ENCODE measurements at places on chromosomes 11 and 22.

GRCh38 chr22:20952544-20953341 lies 14.3 kb upstream of the AIFM3 start:
- DNase-seq = no peak

DNA sequence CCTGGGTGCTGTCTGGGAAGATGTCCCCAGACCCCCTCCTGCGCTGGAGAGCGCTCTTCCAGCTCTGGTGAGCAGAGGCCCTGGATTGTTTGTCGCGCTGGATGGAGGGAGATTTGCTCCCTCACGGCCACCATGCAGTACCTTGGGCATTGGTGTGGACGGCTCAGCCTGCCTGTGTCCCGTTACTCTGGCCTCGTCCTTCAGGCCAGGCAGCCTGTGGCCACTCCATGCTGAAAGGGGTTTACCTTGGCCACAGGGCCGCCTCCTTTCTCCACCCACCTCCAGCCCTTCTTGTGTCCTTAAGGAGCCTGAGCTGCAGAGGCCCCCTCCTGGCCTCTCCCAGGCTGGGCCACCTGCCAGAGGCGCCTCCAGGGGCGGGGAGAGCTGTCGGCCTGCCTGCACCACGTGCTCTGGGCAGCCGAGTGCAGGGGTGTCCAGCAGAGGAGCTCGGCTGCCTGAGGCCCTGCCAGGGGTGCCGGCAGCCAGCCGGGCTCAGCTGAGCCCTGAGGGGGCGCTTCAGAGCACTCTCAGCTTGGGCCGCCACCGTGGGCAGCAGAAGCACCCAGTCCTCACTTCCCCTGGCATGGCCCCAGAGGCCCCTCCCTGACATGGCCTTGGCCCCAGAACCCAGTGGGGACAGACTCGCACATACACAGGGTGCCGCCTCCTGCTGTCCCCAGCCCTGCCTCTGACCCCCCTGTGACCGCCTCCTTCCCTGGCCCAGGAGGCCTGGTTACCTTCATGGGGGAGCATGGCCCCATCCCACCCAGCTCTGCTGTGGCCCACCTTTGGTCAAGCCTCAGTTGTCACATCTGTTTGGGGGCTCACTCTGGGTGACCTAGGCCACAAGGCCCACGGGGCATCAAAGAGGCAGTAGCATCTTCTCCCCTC lies 3.4 kb downstream of the CCND1 start:
- no peak for DNase-seq

GRCh38 chr11:94785509-94785908 lies 17.4 kb downstream of the AMOTL1 start:
- DNase-seq = no peak

- no peak for DNase-seq
Measured at GRCh38 chr22:37509059-37509860, 10.0 kb downstream of the CARD10 start.

DNA sequence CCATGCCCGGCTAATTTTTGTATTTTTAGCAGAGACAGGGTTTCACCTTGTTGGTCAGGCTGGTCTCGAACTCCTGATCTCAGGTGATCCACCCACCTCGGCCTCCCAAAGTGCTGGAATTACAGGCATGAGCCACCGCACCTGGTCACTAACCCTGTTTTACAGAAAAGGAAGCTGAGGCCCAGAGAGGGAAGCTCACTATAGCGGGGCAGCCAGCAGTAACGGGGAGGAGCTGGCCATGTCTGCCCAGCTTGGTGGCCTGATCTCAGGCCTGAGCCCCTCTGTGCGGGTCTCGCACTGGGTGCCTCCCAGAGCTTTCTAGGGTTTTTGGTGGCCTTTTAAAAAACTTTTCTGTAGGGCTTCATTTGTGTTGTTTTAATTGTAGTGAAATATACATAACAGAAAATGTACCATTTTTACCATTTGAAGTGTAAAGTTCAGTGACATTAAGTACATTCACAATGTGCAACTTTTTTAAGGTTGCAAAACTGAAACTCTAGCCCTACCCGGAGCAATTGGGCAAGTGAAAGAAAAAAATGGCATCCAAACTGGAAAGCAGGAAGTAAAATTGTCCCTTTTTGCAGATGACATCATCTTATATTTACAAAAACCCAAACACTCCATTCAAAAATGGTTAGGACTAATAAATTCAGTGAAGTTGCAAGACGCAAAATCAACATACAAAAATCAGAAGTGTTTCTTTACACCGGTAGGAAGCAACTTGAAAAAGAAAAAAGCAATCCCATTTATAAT lies 14.5 kb upstream of the CYTH4 start:
- no peak for DNase-seq

- DNase-seq = peak; percentile 64
Measured at GRCh38 chr11:27347359-27348339, 15.4 kb downstream of the CCDC34 start.
